Activated CD4-positive, alpha-beta T cell treated with anti-CD3 and anti-CD28 coated beads for 1 hour (primary cell): ENCODE measurements at places on chromosomes 1 and 21.

DNA sequence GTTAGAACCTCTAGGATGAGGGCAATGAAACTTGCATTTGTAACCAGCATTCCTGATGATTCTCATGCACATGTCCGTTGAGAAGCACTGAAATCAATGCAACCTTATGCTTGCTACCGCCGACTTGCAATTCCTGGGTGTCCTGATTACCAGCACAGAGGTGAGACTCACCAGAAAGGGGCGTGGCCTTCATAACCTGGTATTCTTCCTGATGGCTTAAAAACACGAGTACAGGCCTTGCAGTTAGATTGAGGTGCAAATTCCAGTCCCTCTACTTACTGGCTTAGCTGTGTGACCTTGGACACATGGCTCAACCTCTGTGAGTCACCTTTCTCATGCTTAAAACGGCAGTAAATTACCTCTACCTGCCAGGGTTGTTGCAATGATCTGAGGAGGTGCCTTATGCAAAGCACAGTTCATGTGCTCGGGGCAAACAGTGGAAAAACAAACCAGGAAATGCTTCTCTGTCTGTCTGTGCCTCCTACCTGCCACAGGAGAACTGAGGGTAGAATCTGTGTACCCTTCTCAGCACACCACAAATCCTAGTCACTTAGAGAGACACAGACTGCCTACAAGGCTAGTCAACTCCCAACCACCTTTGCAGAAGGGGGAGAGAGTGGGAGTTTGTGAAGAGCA is 39.1 kb upstream of the ECE1 start:
- DNase-seq, result no peak

GRCh38 chr1:91585982-91586381 is 85.3 kb downstream of the CDC7 start:
- DNase-seq, result no peak

DNA sequence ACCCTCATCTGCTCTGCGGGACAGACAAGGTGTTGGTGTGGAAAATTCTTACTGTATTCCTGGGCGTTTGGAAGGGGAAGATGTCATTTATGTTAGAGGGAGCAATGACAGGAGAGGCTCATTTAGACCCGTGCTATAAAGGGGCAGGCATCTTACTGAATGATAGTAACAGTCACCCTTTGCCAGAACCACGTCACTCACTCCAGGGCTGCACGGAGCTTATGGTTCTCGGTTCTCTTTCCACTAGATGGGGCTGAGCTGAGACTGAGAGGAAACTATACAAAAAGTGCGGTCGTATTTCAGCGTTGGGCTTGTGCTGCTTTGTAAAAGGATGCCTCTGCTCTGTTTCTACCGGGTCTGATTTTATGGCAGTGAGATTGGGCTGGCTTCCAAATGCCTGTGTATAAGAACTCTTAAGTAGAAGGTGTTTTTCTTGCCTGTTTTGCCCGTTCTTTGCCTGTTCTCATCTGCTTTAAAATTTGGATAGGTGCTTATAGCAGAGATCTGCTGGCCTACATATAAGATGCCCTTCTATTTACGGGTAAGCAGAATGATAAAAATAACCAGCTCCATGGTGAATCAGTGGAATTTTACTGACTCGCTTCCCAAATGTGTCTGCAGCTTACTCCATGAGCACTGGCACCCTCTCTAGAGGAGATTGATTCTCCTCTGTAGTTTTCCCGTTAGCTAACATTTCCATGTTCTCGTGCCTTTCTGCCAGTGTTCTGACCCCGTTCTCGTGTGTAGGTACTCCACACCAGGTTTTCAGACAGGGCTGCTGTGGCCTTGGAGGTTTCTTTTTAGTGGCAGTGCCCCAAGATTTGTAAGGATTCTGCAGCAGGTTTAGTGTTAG is 55.9 kb downstream of the MRPS6 start:
- peak; percentile 51 for DNase-seq

- no peak for DNase-seq
Observed at GRCh38 chr21:33690874-33691273, 48.6 kb downstream of the ITSN1 start.

GRCh38 chr21:43766734-43767497 is 9.2 kb downstream of the CSTB start:
- DNase-seq, result no peak

- DNase-seq, result no peak
Observed at GRCh38 chr1:96515925-96516324, 205.7 kb upstream of the PTBP2 start.

DNA sequence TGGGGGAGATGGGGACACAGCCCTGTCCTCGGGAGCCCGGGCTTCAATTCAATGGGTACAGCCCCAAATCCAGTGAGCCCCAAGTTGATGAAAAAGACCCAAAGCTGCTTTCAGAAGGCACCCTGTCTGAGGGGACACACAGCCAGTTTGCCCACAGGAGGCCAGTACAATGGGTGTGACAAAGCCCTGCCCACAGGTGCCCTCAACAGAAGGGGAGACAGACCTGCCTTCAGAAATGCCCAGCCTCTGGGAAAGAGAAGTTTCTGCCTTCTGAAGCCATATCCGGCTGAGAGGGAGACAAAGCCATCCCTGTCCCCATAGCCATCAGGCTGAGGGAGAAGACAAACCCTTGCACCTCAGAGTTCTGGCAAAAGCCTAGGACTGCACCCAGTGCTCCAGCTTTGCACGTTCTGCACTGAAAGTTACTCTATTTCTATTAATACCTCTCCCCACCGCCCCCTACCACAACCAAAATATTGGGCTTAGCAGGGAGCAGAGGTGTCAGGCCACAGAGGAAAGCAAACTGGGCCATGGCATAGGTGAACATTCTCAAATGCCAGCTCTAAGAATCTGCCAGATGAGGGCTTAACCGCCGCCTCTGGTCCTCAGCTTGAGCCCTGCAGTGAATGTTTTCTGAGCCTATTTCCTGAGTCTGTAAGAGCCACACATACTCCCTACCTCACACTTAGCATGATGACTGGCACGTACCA is 18.0 kb upstream of the PTAFR start:
- DNase-seq, result no peak

GRCh38 chr1:36628804-36629203 is 146.1 kb upstream of the CSF3R start:
- no peak for DNase-seq

DNA sequence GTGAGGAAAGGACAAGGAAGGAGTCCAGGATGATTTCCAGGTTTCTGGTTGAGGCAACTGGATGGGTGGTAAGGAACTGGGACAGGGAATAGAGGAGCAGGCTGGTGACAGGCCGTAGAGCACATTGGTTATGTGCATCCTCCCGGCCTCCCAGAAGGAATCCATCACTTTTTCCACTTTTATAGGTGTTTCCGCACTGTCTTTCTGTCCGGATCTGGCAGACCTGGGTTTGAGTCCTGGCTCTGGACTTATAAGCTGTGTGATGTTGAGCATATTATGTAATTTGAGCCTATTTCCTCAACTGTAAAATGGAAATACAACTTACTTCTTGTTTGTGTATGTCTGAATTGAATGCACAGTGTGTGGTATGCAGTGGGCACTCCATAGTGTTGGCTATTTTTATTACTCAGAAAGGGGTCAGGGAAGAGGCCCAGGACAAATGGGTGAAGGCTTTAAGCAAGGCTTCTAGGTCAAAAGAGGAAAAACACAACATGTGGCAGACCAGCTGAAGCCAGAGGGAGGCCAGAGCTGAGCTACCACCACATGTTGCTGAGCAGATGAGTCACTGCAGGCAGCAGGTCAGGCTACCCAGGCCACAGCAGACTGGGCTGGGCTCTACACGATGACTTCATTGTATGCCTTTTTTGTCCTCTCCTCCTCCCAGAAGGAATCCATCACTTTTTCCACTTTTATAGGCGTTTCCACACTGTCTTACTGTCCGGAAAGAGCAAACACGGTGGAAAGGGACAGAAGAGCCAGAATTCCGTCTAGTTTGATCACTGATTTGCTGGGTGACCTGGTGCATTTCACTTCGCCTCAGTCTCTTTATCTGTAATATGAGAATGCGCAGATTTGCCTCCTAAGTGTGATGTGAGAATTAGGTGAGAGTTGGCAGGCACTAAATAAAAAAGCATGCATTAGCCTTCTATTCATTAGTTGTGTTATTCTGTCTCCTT is 791 bp upstream of the MAST2 start:
- DNase-seq, result no peak

DNA sequence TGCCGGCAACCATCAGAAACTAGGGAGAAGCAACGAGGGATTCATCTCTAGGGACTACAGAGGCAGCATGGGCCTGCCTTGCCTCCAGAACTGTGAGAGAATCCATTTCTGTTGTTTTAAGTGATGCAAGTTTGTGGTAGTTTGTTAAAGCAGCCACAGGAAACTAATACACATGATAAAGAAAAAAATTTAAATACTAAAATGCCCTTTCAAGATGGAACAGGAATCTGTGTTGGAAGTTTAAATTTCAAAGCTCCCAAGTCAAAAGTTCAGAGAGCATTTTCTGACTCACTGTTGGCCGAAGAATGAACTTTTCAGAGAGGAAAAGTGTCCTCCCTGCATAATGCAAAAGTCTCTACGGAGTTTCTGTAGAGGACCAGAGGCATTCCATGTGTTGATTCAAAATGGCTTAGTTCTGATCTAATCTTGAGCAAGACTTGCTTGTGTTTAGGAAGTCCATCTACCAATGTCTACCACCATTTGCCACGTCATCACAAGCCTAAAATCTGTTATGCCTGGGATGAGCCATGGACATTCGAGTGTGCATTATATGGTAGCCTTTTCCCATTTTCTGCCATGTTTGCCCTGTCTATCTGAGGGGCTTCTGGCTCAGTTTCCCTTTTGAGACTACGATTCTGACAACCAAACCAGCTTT is 22.4 kb upstream of the ARHGAP29 start:
- DNase-seq, result no peak

- no peak for DNase-seq
Observed at GRCh38 chr1:178300352-178300699, 196.4 kb downstream of the CLEC20A start.

- no peak for DNase-seq
Observed at GRCh38 chr1:219973213-219973612, 44.9 kb upstream of the SLC30A10 start.

GRCh38 chr1:64087768-64088167 is 115.7 kb upstream of the UBE2U start:
- no peak for DNase-seq

- no peak for DNase-seq
Observed at GRCh38 chr1:9243066-9243739, 8.6 kb downstream of the H6PD start.

DNA sequence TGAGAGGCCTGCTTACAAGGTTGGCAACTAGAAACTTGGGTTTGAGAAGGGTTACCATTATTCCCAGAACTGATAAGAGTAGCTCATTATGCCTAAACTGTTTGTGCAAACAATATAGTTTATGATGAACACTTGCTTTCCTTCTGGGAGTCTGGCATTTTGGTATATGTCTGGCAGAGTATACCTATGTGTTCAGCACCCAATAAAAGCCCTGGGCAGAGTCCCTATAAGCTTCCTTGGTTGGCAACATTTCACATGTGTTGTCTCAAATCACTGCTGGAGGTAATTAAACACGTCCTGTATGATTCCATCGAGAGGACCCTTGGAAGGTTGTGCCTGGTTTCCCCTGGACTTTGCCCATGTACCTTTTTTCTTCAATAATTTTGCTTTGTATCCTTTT is 39.7 kb upstream of the DMRTA2 start:
- DNase-seq, result no peak

- no peak for DNase-seq
Observed at GRCh38 chr1:73800376-73800775, 397.6 kb downstream of the LRRIQ3 start.

- DNase-seq, result no peak
Observed at GRCh38 chr21:43654806-43655489, 4.3 kb downstream of the HSF2BP start.

GRCh38 chr1:169650551-169650950 is 20.6 kb upstream of the SELP start:
- no peak for DNase-seq

GRCh38 chr1:43171312-43171875 is 696 bp downstream of the EBNA1BP2 start:
- no peak for DNase-seq

- DNase-seq, result no peak
Observed at GRCh38 chr1:18719786-18720451, 89.3 kb downstream of the PAX7 start.

DNA sequence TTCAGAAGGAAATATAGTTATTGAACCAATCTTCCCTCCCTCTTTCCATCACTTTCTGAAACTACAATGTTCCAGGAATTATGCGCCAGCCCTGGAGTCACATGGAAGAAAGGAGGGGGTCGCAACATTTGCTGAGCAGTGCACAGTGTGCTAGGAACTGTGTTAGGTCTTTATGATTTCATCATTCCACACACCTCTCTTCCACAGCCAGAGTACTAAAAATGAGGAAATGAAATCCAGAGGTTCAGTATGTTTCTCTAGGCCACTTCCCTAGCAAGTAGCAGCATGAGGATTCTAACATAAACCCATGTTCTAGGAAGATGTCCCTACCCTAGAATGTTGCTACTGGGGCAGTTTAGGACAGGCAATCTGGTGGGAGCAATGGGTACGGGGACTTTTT is 158.1 kb downstream of the SLC45A1 start:
- no peak for DNase-seq

- DNase-seq, result no peak
Observed at GRCh38 chr1:61142726-61143500, 60.6 kb downstream of the NFIA start.

DNA sequence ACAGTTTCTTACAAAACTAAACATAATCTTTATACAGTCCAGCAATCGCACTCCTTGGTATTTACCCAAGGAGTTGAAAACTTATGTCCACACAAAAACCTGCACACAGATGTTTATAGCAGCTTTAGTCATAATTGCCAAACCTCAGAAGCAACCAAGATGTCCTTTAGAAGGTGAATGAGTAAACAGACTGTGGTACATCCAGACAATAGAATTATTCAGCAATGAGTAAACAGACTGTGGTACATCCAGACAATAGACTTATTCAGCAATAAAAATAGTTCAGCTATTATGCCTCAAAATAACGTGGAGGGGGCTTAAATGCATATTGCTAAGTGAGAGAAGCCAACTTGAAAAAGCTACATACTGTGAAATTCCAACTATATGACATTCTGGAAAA is 87.0 kb upstream of the GALNT2 start:
- no peak for DNase-seq

- no peak for DNase-seq
Observed at GRCh38 chr1:89822109-89822962, 1.5 kb downstream of the LRRC8D start.

- peak; percentile 36 for DNase-seq
Observed at GRCh38 chr1:6028042-6028850, 17.4 kb upstream of the KCNAB2 start.

- DNase-seq, result no peak
Observed at GRCh38 chr1:80218112-80218511, 1211.6 kb upstream of the ADGRL4 start.

DNA sequence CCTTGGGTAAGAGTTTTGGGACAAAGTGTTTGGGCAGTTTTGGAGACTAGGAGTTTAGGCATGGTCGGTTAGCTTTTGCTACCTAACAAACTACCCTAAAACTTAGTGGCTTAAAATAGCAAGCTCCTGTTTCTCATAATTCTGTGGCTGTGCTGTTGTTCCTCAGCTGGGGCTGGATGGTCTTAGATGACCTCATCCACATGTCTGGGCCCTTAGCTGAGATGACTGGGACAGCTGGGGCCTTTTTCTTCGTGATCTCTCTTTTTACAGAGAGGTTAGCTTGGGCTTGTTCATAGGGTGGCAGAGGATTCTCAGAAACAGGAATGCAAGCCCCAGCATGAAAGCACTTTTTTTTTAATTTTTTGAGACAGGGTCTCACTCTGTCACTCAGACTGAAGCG is 6.6 kb downstream of the ATP1A4 start:
- no peak for DNase-seq
